Stimulated activated CD8-positive, alpha-beta memory T cell treated with anti-CD3 and anti-CD28 coated beads, Interleukin-7, amount 100 ng/mL, for 4 hours (primary cell): ENCODE measurements at places on chromosomes 7 and 10.

DNA sequence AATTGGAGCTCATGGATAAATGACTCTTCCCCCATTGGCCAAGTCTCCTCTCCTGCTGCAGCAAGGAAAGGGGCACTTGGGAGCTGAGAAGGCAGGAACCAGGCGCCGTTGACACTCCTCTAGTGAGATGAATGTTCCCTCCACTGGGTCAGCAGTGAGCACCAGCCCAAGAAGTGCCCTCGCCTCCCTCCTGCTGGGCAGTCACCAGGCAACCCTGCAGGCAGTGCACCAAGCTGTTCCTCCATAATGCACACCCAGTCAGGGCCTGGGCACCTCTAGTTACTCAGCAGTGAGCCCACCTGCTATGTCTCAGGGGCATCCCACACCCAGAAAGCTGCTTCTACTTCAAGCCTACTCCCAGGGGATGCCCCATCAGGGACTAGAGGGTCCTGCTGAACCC is 84.3 kb downstream of the KCNMA1 start:
- no peak for DNase-seq

DNA sequence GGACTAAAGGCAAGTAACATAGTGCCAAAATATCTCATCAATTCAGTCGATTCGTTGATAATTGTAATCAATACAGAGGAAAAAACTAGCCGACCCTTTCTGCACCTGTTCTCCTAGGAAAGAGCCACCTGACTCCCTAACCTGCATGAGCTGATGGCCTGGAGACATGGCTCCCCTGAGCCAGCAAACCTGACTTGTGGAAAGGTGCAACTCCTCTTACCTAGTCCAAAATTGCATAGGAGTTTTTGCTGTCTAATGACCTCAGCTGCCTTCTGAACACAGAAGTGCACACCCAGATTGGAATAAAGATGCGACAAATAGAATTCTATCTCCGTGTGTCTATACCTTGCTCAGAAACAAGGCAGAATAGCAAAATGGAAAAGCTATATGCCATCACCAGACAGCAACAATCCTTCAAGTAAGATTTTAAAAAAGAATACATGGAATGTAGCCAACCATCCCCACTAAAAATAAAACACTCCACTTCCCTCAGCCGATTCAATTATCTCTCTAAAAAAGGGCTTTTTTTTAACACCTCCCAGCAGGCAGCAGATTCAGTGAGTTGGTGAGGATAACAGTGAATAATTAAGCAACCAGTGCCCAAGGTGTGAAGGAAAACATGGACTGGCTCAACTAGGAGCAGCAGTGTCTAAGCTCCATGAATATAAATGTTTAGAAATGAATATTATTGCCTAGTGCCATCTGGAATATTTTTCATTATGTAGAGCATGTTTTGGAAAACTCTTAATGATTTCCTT is 26.6 kb upstream of the LMTK2 start:
- no peak for DNase-seq

DNA sequence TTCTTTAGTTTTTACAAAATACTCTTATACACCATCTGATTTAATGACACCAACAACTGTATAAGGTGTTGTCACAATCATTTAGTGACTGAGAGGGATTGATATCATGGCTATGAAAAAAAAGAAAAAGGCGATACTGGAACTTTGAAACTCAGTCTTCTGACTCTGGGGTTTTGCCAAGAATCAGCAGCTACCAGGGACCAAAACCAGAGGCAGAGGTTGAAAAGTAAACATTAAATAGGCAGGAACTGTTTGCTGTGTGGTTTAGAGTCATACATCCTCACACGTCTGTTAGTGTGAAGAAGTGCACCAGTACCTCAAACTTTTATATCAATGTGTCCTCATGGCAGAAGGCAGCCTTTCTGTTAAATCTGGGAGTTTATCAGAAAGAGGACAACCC is 19.9 kb upstream of the GGCT start:
- no peak for DNase-seq

DNA sequence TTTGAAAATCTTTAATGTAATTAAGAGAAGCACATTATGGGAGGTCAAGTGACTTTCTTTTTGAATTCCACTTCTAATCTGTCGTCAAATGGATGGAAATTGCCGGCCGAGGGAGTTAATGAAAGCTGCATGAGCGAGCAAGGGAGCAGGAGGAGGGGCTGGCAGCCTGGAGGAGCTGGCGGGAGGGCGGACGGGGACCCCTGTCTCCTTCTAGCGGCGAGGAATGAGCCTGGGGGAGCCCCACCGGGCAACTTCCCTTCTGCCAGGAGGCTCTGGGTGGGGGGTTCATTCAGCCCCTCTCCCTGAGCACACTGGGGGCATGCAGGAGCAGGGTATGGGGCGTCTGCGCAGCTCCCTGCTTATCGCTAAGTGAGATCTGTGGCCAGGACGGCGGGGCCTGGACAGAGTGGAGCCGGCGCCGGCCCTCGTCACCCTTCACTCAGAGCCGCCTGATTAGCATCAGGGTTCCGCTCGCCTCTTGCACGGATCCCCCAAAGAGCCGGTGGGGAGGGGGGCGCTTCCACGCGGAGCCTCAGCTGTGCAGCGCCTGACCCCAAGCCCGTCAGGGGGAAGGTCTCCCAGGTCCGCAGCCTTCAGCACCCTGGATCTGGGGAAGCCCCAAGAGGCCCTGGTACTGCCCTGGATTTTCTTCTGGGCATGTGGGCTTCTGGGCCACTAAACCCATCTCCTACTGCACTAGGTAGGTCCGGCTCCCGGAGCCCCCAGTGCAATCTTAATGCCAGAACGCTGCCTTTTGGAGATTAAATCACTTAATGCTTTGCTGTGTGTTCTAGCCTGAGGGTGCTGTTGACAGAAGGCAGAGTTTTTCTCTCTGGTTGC is 680.8 kb downstream of the LRMDA start:
- DNase-seq, result no peak

GRCh38 chr7:99373091-99374066 is 1.2 kb upstream of the ARPC1B start:
- DNase-seq, result no peak

- DNase-seq, result no peak
These were observed 41.9 kb downstream of the CREB3L2 start for GRCh38 chr7:137960020-137960419.

DNA sequence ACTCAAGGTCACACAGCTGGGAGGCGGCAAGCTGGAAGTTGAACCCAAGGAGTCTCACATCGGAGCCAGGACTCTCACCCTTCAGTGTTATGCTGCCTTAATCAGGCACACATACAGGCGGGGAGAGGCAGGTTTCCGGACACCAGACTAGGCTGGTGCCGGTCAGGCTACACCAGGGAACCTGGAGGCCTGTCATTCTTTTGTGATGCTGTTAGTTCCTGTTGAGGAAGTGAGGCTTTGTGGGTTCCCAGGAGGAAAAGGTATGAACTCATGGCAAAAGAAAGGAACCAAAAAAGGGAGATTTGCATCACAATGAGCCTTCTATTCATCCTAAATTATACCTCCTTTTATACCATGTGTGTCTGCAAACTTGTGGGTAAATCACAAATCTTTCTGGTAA is 103.8 kb downstream of the TCF7L2 start:
- no peak for DNase-seq

GRCh38 chr10:11654659-11655058 is 43.2 kb upstream of the USP6NL start:
- no peak for DNase-seq

DNA sequence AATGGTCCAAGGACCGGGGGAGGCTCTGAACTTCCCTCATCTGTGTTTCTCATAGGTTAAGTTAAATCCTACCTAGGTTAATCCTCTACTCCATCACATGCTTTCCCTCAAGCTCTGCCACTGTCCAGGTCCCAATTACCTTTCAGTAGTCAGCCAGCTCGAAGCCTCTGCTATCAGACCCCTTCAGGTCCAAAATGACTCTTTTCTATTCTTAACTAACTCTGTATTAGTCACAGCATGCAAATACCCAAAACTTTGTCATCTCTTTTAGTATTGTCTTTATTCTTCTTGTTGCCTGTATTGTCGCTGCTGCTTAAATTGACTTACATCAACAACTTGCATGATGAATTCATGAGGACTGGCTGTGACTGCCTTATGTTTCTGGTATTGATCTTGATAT is 15.3 kb downstream of the PPP1R17 start:
- no peak for DNase-seq

- no peak for DNase-seq
These were observed 121.5 kb upstream of the ZMIZ1 start for GRCh38 chr10:78947226-78947625.

GRCh38 chr7:75534727-75535307 is 42.7 kb downstream of the SPDYE5 start:
- DNase-seq, result no peak

GRCh38 chr10:122551450-122551849 is 9.1 kb upstream of the DMBT1 start:
- DNase-seq, result peak; percentile 15

GRCh38 chr10:121414366-121415062 is 183.7 kb downstream of the FGFR2 start:
- no peak for DNase-seq

- DNase-seq, result peak; percentile 35
These were observed 5.0 kb upstream of the ANKRD61 start for GRCh38 chr7:6026011-6026819.

GRCh38 chr7:1898628-1899185 is 228.6 kb downstream of the ELFN1 start:
- no peak for DNase-seq

DNA sequence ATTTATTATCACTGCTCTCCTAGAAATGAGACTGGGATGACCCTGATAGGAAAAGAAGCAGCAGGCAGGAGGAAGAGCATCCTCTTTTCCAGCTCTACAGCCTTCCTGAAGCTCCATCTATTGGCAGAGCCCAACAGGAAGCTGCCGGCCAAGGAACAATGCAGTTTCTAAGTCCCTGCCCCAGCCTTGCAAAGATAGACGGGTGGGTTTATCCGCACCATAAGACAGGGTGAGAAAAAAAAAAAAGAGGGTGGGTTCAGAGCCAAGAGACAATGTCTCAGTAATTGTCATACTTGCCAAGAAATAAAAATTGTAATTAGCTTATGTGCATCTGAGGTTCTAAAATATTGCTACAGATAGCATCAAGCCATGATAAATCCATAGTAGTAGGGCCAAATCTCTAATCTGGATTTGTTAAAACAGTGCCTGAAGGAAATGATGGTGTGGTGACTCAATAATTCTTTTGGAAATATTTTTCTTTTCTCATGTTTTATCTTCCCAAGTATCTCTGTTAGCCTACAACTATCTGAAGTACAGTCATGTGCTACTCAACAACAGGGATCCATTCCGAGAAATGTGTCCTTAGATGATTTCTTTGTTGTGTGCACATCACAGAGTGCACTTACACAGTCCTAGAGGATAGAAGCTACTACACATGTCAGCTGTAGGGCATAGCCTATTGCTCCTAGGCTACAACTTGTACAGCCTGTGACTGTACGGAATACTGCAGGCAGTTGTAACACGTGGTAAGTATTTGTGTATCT is 242.9 kb upstream of the CXCL12 start:
- DNase-seq, result no peak

- no peak for DNase-seq
These were observed 823.1 kb upstream of the LRRTM3 start for GRCh38 chr10:66102756-66103155.

DNA sequence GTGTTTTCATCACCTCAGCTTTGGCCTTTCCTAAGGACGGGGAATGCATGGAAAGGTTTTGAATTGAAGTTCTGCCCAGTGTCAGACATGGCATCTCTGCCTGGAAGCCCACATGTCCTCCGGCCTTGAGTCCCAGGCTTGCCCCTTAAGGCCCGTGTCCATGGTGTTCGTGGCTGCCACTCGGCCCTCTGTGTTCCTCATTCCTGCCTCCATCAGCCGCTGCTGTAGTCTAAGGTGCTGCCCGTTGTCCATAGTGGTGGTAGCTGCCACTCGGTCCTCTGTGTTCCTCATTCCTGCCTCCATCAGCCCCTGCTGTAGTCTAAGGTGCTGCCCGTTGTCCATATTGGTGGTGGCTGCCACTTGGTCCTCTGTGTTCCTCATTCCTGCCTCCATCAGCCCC is 180.7 kb upstream of the SHH start:
- DNase-seq, result no peak

DNA sequence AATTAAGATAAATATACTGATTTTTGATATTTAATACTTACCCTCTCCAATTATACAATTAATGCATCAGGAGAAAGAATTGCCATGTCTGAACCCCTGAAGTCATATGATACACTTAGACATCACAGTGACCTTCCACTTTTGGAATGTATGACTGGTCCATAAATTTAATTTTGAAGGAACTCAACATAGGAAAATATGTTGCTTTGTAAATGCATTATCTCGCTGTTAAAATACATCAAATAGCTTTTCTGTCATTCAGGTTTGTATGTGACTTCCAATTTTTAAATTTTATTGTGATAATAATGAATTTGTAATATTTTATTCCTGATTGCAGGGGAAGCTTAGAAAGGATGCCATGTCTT is 631.9 kb upstream of the ANKRD30A start:
- no peak for DNase-seq

GRCh38 chr10:66187053-66187733 is 738.6 kb upstream of the LRRTM3 start:
- DNase-seq, result no peak

DNA sequence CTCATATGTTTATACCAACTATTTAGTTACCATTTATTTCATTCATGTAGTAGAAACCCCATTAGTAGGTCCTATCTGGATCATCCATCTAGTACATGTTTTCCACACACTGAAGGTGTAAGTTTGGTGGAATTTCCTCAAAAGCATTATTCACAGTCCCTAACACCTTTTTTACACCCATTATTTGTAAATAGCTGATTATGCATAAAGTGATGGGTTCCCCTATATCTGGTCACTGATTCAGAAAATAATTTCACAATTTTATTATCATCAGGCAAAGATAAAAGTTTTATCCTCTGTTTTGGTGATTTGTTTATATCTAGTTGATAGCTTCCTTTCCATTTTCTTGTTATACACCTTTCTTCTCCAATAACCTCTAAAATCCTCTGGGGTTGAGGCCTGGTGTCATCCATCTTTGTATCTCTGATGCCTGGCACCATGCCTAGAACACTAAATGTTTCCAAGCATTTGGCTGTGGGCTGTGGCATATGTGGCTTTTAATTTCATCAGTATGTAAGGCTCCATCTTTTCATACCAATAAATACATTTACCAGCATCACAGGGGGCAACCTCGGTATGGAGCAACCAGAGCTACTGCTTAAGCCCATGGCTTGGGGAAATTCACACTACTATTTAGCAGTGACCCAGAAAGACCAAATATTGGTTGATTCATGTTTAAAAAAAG is 1089.5 kb upstream of the LRRN3 start:
- DNase-seq, result no peak

- no peak for DNase-seq
These were observed 99.9 kb downstream of the CNOT4 start for GRCh38 chr7:135409845-135410542.

GRCh38 chr10:113485736-113486135 is 67.1 kb upstream of the HABP2 start:
- DNase-seq, result no peak
